Natural killer cell (primary cell): ENCODE measurements at places on chromosomes 5 and 9. TPM values are rescaled to one million over a fixed set of nuclear protein-coding genes. Genes with fewer than 3 reads are reported as not detected.

DNA sequence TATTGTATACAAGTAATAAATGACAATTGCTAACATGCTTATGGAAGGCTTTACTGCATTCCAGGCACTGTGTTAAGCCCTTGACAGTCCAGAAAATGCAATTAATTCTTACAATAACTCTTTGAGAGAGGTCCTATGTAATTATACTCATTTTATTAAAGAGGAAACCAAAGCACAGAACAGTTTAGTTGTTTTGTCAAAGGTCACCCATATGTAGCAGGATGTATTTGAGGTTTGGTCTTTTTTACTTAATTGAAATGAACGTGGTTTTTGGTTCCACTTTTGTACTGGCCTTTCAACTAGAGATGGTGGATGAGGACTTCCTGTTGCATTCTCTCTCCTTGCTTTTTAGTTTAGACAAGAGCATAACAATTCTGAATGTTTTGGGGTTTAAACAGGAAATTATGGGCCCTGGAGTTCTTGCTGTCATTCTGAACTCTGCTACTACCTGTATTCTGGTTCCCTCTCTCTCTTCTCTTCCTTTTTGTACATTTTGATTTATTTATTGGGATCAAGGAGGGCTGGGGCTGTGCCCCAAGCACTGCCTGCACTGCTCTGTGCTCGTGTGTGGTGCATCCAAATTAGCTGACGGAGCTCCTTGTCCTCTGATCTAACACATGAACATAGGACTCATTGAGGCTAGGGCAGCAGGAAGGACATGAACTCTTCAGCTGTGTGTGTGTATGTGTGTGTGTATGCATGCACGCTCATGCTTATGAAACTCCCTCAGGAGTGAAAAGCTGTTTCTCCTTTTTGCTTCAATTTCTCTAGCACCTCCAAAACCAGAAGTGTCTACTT is 47.4 kb downstream of the SLC28A3 start:
- DNase-seq, result no peak

DNA sequence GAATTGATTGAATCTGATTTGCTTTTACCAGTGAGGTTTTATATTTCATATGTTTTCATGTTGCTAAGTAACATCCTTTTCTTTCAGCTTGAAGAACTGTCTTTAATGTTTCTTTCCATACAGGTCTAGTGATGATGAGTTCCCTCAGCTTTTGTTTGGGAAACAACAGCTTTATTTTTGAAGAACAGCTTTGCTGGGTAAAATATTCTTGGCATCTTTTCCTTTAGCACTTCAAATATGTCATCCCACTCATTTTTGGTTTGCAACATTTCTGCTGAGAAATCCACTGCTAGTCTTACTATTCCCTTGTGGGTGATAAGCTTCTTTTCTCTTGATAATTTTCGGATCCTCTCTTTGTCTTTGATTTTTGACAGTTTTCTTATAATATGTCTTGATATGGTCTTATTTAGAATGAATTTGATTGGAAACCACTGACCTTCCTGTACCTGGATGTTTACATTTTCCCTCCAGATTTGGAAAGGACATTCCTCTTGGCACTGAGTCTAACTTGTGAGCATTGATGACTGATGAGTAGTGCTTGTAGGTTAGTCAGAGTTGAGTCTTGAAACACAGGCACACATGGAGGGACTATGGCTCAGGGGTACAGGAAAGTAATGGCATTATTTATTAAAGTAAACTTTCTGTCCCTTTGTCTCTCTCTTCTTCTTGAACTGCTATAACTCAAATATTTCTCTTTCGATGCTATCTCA is 220.3 kb downstream of the SPATA31D1 start:
- DNase-seq, result no peak

DNA sequence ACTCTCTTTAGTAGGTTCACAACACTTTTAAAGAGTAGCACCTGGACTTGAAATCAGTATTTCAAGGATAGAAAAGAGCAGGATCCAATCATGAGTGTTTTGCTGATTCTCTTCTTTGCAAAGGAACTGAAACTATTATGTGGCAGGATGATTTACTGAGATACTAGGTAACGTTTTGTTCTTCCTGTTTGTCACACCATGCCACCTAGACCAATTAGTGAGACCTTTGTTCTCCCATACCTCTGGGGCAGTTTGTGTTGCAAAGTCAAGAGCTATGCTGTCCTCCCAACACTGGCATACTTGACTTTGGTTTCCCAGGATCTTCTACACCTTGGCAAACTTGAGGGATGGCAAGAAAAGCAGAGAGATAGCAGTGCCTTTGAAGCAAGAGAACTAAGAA is 43.4 kb downstream of the PPP1R2B start:
- no peak for DNase-seq

GRCh38 chr5:126471875-126472537 is 48.8 kb downstream of the GRAMD2B start:
- no peak for DNase-seq

DNA sequence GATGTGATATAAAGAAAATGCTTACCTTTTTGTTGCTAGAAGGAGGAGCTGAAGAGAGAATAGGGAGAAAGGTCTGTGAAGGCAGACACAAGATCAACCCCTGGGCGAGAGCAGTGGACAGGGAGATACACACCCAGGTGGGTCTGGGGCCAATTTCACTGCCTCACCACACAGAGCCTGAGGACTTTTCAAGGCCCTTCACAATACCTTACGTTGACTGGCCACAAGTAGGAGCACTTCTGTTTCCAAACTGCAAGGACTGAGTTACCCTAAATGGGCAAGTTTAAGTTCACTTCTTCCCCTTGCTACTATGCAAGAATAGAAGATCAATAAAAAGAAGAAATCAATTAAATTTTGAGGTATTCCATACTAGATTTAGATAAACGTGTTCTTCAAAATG is 174.5 kb upstream of the SLC12A2 start:
- peak; percentile 33 for DNase-seq

DNA sequence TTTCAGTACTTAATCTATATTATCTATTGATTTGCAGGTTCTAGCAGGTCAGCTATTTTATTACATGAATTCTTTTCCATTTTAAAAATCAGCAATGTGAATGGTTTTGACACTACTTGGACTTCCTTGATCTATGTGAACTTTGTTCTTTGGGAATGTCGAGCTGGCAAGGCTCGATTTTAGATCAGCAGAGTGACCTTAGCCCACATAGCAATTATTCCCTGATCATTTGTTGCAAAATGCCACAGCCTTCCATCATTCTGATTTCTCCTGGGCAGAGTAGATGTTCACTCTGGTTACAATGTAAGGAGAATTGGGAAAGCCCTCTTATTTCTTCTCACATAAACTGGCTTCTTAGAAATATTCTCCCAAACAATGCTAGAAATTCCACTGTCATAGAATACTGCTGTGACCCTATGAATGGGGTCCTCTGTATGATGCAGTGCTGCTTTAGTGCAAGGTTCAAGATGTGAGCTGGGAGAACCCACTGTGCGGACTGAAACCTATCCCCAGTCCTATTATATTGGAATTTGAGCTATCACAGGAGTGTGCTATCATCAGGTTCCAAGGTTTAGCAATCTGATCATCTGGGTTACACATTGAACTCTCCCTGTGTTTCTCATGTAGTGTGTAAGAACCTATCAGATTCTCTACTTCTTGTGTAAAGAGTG is 15.7 kb upstream of the GDA start:
- no peak for DNase-seq

DNA sequence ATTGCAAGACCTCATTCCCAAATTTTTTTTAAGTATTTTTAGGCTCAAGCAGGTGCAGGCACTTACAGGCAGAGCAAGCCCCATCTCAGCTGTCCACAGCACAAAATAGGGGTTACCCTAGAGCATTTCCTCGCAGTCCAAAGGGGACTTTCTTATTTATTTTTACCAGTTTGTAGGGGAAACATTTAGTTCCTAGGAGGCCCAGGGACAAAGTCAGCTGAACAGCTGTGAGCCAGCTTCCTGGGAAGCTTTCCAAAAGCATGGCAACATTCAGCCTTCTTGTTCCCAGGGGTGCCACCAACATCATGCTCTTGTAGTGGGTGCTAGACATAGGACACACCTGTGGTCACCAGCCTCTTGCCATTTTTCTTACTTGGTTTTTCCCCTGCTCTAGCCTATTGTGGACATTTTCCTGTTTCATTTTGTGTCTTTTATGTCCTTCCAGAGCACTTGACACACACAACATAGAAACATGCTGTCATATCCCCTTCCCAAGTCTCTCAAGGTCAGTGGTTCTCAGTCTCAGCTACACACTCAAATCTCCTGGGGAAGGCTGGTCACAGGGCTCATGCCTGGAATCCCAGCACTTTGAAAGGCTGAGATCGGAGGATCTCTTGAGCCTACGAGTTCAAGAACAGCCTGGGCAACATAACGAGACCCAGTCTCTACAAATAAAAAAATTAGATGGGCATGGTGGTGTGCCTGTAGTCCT is 38.2 kb downstream of the HAVCR1 start:
- DNase-seq, result no peak

DNA sequence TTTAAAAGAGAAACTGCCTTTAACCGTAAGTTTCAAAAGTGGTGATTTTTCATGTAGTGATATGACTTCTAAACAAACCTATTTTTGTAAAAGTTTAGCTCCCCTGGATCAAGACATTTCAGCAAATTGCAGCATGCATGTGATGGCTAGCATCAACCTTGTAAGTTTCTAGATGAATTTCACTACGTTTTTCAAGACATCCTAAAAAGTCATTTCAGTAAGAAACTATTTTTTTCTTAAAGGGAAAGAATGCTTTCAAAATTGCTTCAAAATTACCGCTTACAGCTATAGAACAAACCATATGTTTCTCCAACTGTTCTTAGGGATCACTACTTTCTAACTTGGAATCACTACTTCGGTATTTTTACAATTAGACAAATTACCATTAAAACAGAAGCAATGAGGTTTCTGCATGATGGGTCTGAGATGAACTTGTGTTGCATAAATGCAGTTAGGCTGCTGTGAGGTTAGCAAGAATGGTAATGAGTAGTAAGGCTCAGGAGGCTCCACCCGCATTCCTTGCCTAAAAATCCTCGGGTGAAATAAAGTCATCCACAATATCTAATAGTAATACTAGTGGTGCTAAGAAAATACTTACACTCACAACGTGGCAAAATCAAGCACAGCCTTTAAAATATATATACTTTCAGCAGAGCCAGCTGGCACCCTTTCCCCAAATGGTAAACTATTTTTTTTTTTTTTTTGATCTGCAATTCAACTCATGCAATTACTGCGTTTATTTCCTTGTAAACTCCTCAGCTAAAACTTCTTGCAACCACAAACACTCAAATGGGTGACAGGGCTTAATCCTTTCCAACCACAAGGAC is 53.8 kb downstream of the CDC14B start:
- no peak for DNase-seq

Gene PCDHB8
- not detected for total RNA-seq

Gene REEP2
- total RNA-seq, result 0.28 TPM

Gene TMEM171
- total RNA-seq, result 0.42 TPM
